Thoracic aorta (tissue), 2 donors: ENCODE measurements at places on chromosomes 7 and 10. TPM values are rescaled to one million over a fixed set of nuclear protein-coding genes. Genes with fewer than 3 reads are reported as not detected.

Gene NPC1L1
- 0.85 TPM for total RNA-seq

Gene EPHA1
- 0.49 TPM for total RNA-seq

Gene NRG3
- not detected for total RNA-seq

Gene GBF1
- total RNA-seq, result 38.1 TPM

Gene ZKSCAN1
- total RNA-seq, result 42.5 TPM

Gene SPDYE6
- not detected for total RNA-seq

DNA sequence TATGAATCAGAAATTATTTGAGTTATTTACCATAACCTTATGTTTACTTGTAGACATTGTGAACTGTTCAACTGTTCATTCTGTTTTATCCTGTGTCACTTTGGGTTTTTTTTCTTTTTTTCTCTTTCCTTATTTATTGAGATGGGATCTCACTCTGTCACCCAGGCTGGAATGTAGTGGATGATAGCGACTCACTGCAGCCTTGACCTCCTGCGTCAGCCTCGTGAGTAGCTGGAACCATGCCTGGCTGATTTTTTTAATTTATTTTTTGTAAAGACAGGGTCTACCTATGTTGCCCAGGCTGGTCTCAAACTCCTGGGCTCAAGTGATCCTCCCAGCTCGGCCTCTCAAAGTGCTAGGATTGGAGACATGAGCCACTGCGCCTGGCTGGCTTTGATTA, 97.1 kb downstream of the CSTF2T start:
- no peaks in the 10 kb centered on the region for H3K36me3 ChIP-seq
- H3K4me1 ChIP-seq, result no peaks in the 10 kb centered on the region
- H3K4me3 ChIP-seq, result no peak overlapping the region
- H3K27me3 ChIP-seq, result no peaks in the 10 kb centered on the region

- DNase-seq, result no peak
- H3K4me1 ChIP-seq, result no peaks in the 10 kb centered on the region
- H3K4me3 ChIP-seq, result no peak overlapping the region
- no peaks in the 10 kb centered on the region for H3K27me3 ChIP-seq
Observed at GRCh38 chr7:116984917-116985316, 31.6 kb downstream of the ST7 start.

GRCh38 chr7:18655912-18656311, 160.4 kb downstream of the HDAC9 start:
- H3K27ac ChIP-seq, result no peak overlapping the region
- H3K4me3 ChIP-seq, result no peak overlapping the region
- no peak for DNase-seq
- H3K27me3 ChIP-seq, result no peaks in the 10 kb centered on the region
- peaks cover 22% of the 10 kb centered on the region for H3K4me1 ChIP-seq

GRCh38 chr10:113982769-113983168, 60.9 kb upstream of the ADRB1 start:
- H3K27ac ChIP-seq, result no peak overlapping the region
- H3K27me3 ChIP-seq, result no peaks in the 10 kb centered on the region
- H3K4me3 ChIP-seq, result no peak overlapping the region
- DNase-seq, result no peak

DNA sequence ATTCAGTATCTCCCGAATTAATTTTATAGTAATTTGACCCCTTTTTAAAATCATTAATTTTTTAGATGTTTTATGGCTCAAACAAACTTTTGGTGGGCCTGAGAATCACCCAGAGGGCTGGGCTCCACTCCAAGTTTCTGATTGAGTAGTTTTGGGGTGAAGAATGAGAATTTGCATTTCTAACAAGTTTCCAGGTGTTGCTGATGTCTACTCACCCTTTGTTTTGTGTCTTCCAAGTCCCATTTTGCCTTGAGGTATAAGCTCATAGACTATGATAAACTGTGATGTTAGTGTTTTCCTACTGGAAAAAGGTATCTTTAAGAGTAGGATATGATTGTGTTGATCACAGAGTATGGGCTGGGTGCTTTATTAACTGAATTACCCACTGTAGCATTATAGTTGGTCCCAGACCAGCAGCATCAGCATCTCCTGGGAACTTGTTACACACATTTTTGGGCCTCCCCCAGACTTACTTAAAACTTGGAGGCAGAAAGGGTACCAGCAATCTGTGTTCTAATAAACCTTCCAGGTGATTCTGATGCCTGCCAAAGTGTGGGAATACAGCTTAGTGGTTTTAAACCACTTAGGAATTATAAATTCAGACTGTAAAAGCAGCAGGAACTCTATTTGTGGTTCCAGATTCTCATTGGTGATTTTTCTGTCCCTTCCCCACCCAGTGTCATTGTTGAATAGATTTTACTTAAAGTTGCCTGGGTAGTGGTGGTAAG, 19.1 kb downstream of the ZNRF2 start:
- no peaks in the 10 kb centered on the region for H3K27me3 ChIP-seq
- H3K36me3 ChIP-seq, result no peaks in the 10 kb centered on the region
- H3K4me1 ChIP-seq, result no peaks in the 10 kb centered on the region
- H3K4me3 ChIP-seq, result no peak overlapping the region

- no peaks in the 10 kb centered on the region for H3K4me1 ChIP-seq
- DNase-seq, result no peak
- H3K27me3 ChIP-seq, result no peaks in the 10 kb centered on the region
- H3K27ac ChIP-seq, result no peak overlapping the region
Observed at GRCh38 chr7:85719981-85720953, 533.4 kb upstream of the SEMA3D start.

DNA sequence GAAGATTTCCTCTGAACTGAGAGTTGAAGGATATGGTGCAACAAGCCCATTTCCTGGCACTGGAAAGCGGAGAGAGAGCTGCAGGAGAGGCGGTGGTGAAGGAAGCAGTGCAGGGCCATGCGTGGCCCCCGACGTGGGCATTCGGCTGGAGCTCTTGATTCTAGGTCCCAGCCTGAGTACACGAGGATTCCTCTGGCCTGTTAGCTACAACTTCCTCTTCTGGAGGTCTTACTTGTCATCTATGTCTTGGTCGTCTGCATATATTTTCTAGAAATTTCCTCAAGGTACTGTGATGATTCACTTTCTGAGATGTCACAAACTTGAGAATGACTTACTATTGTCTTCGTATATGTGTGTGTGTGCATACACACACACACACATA, 59.2 kb upstream of the JAZF1 start:
- H3K4me3 ChIP-seq, result no peak overlapping the region
- no peaks in the 10 kb centered on the region for H3K27me3 ChIP-seq
- H3K36me3 ChIP-seq, result no peaks in the 10 kb centered on the region
- DNase-seq, result no peak
- no peaks in the 10 kb centered on the region for H3K4me1 ChIP-seq

DNA sequence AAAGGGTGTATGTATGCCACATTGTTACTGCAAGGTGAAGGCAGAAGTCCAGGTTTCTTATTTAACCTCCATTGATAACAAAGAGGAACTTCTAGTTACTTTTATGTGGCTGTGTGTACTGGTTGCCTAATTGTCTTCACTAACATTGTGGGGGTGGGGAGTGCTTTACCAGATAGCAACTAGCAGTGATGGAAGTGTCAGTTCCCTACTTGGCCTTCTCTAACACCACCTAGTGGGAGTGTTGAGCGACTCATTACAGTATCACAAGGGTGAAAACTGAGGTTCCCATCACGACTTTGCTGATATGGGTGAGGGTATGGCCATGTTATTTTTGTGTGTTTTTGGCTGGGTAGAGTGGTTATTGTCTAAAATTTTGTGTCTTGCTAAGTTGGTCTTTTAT, 274.4 kb downstream of the THSD7A start:
- no peak overlapping the region for H3K27ac ChIP-seq
- H3K4me3 ChIP-seq, result no peak overlapping the region
- DNase-seq, result no peak
- no peaks in the 10 kb centered on the region for H3K4me1 ChIP-seq

- H3K27me3 ChIP-seq, result no peaks in the 10 kb centered on the region
- H3K4me3 ChIP-seq, result no peak overlapping the region
- no peaks in the 10 kb centered on the region for H3K36me3 ChIP-seq
- DNase-seq, result no peak
- peaks cover 7% of the 10 kb centered on the region for H3K4me1 ChIP-seq
Observed at GRCh38 chr7:66261941-66262340, 56.8 kb downstream of the TPST1 start.

GRCh38 chr7:90688810-90689209, 92.7 kb downstream of the CDK14 start:
- no peaks in the 10 kb centered on the region for H3K4me1 ChIP-seq
- no peak overlapping the region for H3K4me3 ChIP-seq
- no peaks in the 10 kb centered on the region for H3K27me3 ChIP-seq
- H3K27ac ChIP-seq, result no peak overlapping the region
- H3K36me3 ChIP-seq, result no peaks in the 10 kb centered on the region
- DNase-seq, result no peak

DNA sequence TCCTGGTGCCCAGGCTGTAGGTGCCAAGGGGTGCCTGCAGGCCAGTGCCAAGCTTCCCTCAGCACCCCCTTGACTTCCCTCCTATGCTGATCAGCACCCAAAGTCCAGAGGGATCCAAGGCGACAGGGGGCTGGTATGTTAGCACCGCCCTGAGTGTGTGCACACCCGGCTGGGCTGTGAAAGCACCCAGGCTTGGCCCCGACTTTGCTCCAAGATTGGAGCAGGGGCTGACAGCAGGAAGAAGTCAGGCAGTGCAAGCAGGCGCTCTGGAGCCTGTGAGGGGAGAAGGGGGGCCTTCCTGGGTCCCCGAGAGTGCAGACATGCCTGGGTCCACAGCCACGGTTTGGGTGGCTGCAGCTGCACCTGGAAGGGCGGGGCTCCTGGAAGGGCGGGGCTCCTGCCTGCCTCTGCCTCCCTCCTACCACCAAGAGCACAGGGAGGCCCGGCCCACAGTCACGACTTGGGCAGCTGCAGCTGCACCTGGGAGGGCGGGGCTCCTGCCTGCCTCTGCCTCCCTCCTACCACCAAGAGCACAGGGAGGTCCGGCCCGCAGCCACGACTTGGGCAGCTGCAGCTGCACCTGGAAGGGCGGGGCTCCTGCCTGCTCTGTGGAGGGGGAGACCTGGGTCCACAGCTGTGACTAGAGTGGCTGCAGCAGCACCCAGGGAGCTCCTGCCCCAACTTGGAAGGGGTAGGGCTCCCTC, 30.2 kb upstream of the ZMYND11 start:
- H3K36me3 ChIP-seq, result no peaks in the 10 kb centered on the region
- no peaks in the 10 kb centered on the region for H3K27me3 ChIP-seq
- H3K4me1 ChIP-seq, result no peaks in the 10 kb centered on the region
- no peak for DNase-seq
- no peak overlapping the region for H3K4me3 ChIP-seq
- H3K27ac ChIP-seq, result no peak overlapping the region

DNA sequence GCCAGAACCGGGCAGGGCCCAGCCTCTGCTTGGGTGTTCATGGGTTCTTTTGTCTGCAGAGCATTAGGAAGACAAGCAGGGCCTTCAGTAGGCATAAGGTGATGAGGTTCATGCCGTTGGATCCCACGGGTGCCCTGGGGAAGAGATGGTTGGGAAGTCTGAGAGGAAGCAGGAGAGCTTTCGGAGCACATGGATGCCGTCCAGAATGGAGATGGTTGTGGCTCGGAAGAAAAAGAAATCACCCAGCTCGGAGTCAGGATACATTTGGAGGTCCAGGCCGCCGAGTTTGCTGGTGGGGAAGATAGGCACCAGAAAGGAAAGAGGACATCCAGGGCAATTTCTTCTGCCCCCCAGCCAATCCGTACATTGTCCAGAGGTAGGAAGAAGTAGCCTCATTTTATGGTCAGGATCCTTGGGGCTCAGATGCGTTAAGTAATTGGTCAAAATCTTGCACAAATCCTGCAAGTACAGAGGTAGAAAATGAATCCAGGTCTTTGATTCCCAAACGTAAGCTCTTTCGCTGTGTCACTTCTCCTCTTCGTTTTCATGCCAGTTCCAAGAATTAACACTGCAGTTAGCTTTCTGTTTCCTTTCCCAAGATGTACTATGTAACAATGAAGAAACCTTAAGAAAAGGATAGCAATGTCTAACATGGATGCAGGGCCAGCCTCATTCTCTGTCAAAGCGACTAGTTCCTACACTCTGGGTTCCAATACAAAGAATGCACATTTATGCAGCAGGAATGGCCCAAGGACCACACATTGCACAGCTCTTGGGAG, 147.8 kb upstream of the KLF6 start:
- no peaks in the 10 kb centered on the region for H3K36me3 ChIP-seq
- H3K4me1 ChIP-seq, result peaks cover 25% of the 10 kb centered on the region
- H3K27ac ChIP-seq, result no peak overlapping the region
- H3K27me3 ChIP-seq, result no peaks in the 10 kb centered on the region
- DNase-seq, result no peak

DNA sequence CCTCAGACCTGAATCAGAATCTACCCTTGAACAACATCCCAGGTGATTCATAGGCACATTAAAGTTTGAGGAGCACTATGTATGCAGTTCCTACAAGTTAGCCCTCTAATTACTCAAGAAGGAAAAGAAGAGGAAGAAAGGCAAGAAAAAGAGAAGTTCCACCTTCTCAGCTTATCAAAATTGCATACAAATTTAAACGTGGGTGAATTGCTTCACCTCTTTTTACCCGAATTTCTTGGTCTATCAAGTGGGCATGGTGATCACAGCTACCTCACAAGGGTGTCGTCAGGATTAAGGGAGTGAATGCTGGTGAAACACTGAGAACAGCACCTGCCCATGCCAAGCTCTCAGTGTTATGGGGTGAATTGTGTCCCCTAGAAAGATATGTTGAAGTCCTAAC, 43.8 kb upstream of the PAPSS2 start:
- H3K4me3 ChIP-seq, result no peak overlapping the region
- no peaks in the 10 kb centered on the region for H3K27me3 ChIP-seq
- no peak for DNase-seq
- H3K36me3 ChIP-seq, result no peaks in the 10 kb centered on the region

GRCh38 chr7:32937344-32938174, 19.7 kb upstream of the FKBP9 start:
- peak; percentile 48 for DNase-seq
- no peaks in the 10 kb centered on the region for H3K27me3 ChIP-seq
- peaks cover 51% of the 10 kb centered on the region for H3K4me1 ChIP-seq
- peak overlapping the region; percentile 6 for H3K4me3 ChIP-seq
- no peaks in the 10 kb centered on the region for H3K36me3 ChIP-seq

GRCh38 chr7:71988201-71988600, 423.9 kb downstream of the CALN1 start:
- H3K4me3 ChIP-seq, result no peak overlapping the region
- H3K4me1 ChIP-seq, result no peaks in the 10 kb centered on the region
- no peaks in the 10 kb centered on the region for H3K27me3 ChIP-seq
- no peaks in the 10 kb centered on the region for H3K36me3 ChIP-seq
- no peak overlapping the region for H3K27ac ChIP-seq

DNA sequence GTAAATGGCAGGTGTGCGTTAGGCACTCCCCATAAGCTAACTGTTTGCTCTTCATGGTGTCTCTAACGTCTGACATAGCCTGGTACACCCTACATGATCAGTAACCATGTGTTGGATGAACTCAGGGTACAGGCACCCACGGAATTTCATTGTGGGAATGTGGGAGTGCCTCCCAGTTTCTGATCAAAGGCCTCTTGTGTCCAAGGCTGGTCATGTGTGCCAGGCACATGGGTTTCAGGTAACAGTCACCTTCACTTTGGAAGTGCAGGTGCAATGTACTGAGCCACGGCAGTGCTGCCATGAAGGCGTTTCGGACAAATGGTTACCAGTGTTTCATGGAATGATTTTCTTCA, 298.3 kb downstream of the DNAJB6 start:
- no peaks in the 10 kb centered on the region for H3K4me1 ChIP-seq
- DNase-seq, result no peak
- H3K4me3 ChIP-seq, result no peak overlapping the region
- H3K27me3 ChIP-seq, result no peaks in the 10 kb centered on the region
- H3K36me3 ChIP-seq, result no peaks in the 10 kb centered on the region

GRCh38 chr10:94439275-94439861, 37.0 kb downstream of the TBC1D12 start:
- no peak overlapping the region for H3K4me3 ChIP-seq
- no peaks in the 10 kb centered on the region for H3K27me3 ChIP-seq
- H3K36me3 ChIP-seq, result no peaks in the 10 kb centered on the region
- no peak for DNase-seq
